Globus pallidus (tissue), 1 donor: ENCODE measurements at places on chromosomes 2 and 18.

DNA sequence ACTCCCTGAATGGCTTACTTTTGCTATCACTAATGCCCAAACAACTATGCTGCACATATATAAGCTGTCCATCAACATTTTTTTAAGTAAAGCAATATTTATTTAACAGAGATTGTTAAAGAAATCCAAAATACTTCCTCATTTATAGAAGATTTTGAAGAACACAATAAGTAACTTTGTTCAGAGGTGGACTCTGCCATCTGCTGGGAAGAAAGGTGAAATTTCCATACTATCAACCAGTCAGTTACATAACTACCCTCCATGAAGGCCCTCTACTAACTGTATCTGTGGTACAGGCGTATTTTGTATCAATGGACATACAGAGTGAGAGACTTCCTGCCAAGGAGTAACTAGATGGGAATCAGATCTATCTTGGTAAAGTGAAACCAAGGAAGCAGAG lies 106.0 kb downstream of the DTNB start:
- peak; percentile 71 for DNase-seq

DNA sequence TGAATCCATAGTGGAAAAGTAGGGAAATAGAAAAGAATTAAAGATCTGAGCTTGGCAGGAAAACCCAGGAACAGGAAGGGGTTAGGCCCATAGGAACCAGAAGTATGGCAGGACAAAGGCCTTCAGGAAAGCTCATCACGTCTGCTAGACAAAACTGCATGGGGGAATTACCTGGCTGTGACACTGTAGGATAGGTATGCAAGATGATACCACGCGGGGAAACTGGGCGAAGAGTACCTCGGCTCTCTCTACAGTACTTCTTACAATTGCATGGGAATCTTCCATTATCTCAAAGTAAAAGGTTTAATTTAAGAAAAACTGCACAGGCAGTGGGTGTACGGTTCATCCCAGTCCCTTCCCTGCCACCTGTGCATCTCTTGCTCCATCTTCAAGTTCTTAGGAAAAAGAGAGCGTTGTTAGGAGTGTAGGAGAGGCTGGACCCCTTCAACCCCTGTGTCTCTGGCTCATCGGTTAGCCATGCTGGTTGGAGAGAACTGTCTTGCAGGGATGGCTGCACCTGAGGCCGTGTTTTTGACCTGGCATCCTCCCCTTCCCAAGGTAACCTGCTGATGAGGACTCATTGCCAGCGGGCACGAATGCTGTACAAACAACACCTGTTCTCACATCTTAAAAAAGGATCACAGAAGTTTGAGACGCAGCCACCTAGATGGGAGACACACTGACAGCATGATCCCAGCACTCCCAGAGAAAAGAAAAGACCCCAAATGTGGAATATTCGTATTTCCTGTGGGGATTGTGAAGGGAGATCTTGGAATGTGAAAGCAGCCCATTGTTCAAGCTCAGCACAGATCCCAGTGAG lies 120.5 kb upstream of the COPS8 start:
- no peak for DNase-seq

DNA sequence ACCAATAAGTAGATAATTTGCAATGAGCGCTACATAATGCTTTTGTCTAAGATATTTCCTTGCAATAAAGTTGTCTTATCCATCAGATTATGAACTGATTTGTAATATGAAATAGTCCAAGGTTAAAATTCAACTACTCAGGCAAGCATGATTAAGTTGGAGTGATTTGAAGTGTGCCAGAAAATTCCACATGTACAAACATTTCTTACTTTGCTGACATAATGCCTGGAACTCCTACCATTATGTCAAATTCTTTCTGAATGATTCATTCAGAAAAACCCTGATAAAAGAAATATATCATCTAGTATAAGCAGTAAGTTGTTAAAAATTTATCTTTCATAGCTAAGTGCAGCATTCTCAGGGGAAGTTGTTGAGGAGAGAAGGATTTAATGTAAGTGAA lies 87.3 kb downstream of the CBLN2 start:
- no peak for DNase-seq

DNA sequence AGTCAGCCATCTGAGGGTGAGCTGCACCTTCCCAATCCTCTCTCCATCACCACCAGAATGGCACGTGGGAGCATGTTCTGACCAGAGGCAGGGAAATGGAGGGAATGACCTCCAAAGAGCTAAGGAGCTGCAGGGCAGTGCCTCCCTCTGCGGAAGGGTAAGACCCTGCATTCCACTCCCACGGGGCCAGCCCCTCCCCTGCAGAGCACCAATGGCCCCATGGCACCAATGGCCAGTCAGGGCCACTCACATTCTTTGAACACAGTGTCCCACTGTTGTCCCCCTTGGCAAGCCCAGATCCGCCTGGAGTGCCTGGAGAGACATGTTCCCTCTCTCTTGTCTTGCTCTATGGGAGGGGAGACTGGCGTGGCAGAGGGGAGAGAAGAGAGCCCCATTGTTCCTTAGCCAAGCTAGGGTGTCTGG lies 164.4 kb downstream of the TNS1 start:
- DNase-seq = peak; percentile 96

DNA sequence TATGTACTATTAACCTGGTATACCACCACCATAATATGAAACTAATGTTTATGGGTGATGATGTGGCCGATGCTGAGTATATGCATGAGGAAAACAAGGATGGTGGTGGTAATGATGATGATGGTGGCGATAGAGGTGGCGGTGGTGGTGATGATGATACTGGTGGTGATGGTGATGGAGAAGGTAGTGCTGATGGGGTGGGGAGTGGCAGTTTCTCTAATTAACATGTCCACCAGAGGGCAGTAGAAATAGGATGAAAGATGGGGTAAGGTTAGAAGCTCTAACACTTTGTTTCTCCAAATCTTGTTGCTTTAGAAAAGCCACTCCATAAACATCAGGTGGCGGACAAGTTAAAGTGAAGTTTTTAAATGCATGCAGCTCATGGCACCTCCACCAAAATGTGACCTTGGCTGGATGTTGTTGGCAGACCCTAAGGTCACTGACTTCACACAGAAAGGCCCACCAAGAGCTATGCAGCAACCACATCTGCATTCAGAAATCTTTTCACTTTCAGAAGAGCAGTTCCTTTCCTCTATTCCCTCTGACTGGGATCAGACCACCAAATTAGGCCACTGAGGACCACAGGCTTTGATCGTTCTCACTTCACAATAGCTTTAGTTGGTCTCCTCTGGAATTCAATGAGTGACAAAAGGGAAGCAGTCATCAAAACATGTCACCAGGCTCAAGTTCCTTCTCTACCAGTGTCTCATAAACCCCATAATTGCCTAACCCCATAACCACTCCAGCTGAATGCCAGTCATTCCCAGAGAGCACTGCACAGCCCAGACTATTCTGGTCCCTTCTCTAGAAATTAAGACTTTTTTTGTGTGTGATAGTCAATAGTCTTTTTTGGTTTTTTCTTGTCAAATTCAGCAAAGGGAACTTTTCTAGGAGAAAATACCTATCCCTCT lies 7.5 kb upstream of the BCL11A start:
- DNase-seq = no peak

DNA sequence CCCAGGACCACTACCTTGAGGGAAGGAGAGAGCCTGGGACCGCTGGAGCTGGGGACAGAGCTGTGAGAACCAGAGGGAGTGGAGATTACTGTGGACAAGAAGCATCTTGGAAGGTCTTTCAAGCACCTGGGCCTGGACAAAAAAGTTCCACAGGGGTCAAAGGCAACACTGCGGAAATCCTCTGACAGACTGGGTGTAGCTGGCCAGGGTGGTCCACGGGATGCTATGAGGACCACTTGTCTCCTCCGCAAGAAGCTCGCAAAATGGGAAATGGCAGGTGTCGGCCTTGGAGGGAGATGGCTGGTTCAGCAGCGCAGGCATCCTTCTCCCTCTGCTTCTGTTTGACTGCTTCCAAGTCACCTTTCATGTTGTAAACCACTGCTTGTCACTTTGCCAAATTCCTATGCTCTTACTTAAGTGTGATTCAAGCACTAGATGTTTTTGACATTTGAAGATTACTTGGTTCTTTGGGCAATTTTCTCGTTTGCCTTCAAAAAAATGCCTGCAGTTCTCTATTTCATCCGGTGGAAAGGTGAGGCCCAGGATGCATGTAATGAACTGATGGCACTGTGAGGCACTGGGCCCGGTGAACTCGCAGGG lies 27.7 kb downstream of the KLHL29 start:
- no peak for DNase-seq

DNA sequence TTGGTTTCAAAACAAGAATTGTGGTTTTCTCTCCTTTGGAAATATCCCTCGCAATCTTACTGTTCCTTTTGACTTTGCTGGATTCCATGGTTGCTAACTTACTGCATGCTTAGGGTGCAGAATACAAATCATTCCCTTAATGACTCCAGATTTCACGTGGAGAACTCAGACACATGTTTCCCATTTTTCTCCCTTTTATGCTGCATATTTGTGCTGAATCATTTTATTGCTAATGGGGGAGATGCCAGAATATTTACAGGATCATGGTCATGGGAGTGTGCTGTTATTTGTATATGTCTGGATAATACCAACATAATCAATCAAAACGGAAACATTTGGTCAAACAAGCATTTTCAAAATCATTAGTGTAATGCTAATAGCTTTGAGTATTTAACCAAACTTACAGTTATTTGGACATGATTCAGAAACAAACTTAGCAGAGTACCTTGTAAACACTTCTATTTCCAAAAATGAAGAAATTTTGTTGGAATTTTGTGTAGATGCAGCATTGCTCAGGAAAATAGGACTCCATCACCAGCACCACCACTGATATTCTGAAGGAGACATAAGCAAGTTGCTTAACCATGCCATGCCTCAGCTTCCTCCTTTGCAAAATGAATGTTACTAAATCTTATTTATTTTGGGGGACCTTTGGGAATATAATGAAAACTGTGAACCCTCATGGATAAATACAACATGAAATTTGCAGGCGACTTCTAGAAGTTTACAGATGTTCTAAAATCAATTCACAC lies 122.5 kb upstream of the RND3 start:
- DNase-seq = no peak

DNA sequence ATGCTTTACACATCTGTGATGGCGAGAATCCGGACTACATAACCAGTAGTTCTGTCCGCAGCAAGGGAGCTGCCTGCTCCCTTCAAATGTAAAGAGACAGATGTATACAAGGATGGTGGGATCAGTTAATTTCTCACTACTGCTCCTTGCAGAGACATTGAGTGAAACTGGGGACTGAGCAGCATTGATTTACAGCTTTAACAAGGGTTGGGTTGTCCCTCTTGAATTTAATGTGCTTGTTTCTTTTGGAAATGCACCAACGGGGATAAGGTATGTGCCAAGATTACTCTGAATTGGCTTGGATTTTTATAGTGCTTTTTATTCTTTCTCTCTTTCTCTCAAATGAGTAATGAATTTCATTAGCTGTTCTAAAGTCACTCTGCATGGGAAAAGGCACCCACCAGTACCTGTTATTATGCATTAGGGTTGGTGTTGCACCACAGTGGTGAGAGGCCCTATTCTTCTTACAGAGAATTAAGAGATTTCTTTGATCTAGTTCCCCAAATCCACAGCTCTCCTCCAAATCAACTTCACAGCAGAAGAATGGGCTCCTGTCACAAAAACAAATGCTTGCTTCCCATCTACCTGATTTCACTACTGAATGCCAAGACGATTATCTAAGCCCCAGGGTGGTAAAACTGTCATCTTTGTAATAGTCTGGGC lies 107.6 kb downstream of the DOCK10 start:
- DNase-seq = no peak

GRCh38 chr2:201127570-201127969 lies 11.6 kb downstream of the CFLAR start:
- DNase-seq = peak; percentile 80

DNA sequence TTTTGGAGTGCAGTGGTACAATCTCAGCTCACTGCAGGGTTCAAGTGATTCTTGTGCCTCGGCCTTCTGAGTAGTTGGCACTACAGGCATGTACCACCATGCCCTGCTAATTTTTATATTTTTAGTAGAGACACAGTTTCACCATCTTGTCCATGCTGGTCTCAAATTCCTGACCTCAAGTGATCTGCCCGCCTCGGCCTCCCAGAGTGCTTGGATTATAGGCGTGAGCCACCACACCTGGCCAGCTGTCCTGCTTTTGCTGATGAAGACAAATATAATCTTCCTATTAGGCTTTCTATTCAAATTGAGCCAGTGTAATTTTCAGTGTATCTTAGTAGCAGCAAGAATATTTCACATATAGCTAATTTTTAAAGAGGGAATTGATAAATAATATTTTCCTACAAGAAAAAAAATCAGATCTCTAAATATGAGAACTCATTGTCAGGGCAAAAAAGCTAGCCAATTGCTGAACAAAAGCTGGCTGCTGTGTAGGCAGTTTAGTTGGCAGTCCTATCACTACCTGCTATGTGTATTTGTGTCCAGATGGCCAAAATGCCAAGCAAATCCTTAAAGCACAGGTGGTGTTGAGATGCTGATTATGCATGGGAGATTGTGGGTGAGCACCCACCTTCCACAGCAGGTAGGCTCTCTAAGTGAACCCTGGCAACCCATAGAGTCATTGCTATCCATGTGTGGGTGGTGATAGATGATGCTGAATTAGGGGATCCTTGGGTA lies 60.8 kb upstream of the STAM2 start:
- DNase-seq = no peak

DNA sequence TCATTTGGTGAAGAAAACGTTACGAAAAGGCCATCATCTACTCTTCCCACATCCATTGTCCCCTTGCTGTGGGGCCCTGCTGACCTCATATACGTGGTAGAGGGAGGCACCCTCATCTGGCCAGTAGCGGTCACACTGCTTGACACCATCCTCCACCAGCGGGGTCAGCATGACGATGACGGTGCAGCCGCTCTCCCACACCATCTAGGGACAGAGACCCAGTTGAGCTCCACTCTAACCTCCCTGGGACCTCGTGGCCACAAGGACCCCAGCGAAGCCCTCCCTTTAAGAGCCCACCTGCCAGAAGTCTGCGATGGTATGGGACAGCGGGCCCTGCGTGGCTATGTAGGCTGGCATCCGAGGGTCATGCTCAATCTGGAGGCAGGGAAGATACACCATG lies 13.1 kb downstream of the PTPRN start:
- DNase-seq = no peak

DNA sequence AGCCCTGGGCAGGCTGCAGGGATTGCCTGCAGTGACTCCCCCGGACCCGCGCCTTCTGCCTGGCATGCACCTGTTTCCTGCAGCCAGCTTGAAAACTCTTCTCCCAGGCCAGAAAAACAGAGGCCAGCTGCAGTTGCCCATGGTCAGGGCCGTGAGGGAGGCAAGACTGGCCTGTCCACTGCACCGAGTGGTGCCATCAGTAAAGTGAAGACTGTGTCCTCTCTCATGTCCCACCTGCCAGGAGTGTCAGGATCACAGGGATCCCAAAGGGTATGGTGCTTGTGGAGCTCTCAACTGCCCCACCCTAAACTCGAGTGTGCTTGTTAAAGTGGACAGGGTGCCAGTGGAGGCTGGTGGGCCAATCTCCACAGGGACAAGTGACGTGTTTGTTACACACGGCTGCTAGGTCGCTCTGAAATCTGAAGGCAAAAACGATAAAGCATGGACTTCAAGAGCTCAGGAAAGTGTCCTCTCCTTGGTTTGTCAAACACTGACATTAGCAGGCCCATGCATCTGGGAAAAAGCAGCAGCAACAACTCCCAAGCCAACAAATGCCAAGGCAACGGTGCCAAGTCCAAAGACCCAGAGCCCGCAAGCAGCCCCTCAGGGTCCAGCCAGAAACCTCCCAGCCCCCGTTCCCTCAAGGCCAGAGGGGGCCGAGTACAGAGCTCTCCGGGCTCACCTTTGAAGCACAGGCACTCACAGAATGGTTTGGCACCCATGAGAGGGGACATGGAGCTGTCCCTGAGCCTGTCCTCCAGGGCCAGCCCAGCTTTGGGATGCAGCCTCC lies 213.2 kb downstream of the HDAC4 start:
- no peak for DNase-seq

GRCh38 chr18:28522236-28522635 lies 345.3 kb upstream of the CDH2 start:
- DNase-seq = no peak

GRCh38 chr2:241036397-241036963 lies 38.1 kb downstream of the SNED1 start:
- DNase-seq = no peak
